DMS79 treated with DMSO at 0.1 percent for 48 hours (cell line): ENCODE measurements at places on chromosomes 4 and X.

- no peak for DNase-seq
Observed at GRCh38 chr4:130336585-130337217, 1240.7 kb downstream of the C4orf33 start.

DNA sequence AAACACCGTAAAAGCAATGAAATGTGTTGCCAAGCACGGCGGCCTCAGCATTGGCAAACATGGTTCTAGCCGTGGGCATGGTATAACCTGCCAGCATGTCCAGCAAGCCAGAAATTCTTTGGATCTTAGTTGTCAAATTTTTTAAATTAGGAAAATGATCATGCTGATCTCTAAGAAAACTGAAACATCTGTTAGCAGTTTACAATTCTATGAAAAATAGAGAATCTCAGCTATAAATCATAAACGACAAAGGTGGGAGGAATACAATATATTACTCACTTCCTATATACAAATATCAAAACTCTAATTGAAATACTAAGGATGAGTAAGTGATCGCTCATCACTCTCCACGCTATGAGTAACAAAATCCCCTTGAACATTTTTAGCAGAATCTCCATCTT is 130.3 kb downstream of the ADGRA3 start:
- DNase-seq: no peak

- DNase-seq: no peak
Observed at GRCh38 chrX:101191217-101191750, 28.3 kb upstream of the DRP2 start.

DNA sequence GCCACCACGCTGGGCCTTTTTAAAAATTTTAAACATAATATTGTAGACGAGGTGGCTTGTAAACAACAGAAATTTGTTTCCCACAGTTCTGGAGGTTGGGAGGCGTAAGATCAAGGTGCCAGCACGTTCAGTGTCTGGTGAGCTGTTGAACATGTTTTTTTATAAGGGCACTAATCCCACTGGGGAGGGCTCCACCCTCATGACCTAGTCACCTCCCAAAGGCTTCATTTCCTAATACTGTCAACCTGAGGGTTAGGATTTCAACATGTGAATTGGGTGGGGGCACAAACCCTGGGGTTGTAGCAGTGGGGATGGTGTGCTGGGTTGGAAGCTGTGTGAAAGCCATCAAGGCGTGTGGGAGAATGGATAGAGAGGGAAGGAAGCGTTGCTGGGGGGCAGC is 27.6 kb downstream of the TBC1D14 start:
- no peak for DNase-seq

DNA sequence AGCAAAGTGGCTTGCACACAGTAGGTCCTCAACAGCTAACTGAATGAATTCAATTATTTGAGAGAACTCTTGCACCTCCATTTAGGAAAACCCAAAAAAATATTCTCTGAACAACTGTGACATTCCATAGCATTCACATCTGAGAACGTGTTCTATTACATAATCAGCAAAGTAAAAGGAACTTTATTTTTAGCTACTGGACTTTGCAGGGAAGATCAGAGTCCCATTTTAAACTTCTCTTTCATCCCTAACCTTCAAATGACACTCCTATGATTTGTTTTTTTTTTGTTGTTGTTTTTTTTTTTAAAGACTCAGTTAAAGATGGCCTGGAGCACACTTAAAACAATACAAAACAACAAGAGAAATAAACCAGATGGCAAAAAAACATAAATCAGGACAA is 30.9 kb downstream of the RAI2 start:
- DNase-seq: no peak

- DNase-seq: no peak
Observed at GRCh38 chr4:75344915-75345314, 169.3 kb downstream of the RCHY1 start.

GRCh38 chrX:12325171-12325570 is 186.9 kb downstream of the FRMPD4 start:
- DNase-seq: no peak

- no peak for DNase-seq
Observed at GRCh38 chrX:78957049-78957767, 12.0 kb downstream of the P2RY10 start.
